Right atrium auricular region (tissue), 2 donors: ENCODE measurements at places on chromosomes 11 and 22. TPM values are rescaled to one million over a fixed set of nuclear protein-coding genes. Genes with fewer than 3 reads are reported as not detected.

Gene HSD17B12
- 108 TPM for total RNA-seq

Gene MFRP
- total RNA-seq = not detected

Gene APOA5
- total RNA-seq = not detected

Gene SERPING1
- 210 TPM for total RNA-seq

Gene TEX12
- total RNA-seq = not detected

Gene USP2
- 38.9 TPM for total RNA-seq

DNA sequence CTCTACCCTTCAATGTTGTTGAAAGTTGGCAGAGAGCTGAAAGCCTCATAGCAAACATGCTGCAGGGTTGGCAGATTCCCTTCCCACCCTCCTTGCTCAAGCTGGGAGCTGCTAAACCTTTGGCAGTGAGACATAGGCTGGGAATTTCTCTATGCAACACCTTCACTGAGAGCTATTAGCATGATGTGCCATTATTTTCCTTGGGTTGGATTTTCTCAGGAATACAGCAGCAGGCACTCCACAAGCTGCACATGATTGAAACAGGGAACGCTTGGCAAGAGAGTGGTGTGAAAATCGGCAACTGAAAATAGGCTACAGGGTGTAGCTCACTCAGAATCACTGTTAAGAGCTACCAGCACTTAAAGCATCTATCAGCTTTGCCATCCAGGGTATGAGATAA lies 9.6 kb upstream of the ALKBH3 start:
- no peaks in the 10 kb centered on the region for H3K36me3 ChIP-seq
- no peak overlapping the region for H3K4me3 ChIP-seq
- no peak for DNase-seq
- H3K4me1 ChIP-seq = no peaks in the 10 kb centered on the region
- H3K27me3 ChIP-seq = no peaks in the 10 kb centered on the region

DNA sequence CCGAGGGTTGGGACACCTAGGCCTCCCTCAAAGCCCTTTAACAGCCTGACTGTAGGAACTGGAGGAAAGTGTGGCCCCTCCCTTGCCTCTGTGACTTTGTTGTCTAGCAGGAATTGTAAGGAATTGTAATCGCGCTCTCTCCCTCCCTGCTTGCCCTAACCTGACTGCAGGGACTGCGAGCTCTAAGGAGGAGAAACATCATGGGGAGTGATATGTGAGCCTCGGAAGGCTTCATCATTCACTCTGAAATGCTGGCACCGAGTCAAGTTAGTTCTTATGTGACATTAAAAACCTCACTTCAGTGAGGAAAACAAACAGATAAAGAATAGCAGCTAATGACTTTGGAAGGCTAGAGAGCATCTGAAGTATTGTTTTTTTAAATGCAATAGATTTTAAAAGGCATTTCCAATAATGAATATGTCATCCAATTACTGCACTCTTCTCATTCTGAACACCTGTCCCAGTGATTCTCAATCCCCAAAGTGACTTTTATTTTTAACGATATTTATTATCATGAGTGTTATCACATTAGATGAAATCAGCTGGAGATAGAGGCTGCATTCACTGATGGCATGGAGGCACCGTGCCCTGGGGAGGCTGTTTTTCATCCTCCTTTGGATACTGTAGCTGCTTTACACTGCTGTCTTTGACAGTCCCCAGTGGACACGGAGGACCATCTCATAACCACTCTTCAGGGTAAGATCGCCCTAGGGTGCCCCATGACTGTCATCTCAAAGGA lies 58.5 kb upstream of the NTM start:
- no peaks in the 10 kb centered on the region for H3K4me1 ChIP-seq
- H3K27ac ChIP-seq = no peak overlapping the region
- H3K4me3 ChIP-seq = no peak overlapping the region
- no peak for DNase-seq

DNA sequence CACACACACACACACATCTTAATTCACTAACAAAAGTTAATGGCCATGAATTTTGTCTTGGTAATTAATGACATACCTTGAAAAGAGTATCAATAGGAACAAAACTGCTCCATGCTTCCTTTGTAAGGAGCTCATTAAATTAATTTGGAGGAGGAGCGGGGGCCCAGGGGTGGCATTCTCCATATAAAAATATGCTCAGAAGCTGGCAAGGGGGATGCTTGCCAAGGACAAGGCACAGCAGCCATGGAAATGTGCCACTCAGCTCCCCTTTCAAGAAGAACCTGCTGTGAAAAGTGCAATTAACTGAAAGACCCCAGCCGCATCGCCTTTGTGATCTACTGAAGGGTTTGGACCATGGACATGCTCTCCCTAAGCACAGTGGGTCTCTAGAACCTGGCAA lies 385.9 kb upstream of the API5 start:
- no peak overlapping the region for H3K27ac ChIP-seq
- no peaks in the 10 kb centered on the region for H3K27me3 ChIP-seq
- DNase-seq = no peak
- no peaks in the 10 kb centered on the region for H3K36me3 ChIP-seq
- no peak overlapping the region for H3K4me3 ChIP-seq
- H3K4me1 ChIP-seq = no peaks in the 10 kb centered on the region

DNA sequence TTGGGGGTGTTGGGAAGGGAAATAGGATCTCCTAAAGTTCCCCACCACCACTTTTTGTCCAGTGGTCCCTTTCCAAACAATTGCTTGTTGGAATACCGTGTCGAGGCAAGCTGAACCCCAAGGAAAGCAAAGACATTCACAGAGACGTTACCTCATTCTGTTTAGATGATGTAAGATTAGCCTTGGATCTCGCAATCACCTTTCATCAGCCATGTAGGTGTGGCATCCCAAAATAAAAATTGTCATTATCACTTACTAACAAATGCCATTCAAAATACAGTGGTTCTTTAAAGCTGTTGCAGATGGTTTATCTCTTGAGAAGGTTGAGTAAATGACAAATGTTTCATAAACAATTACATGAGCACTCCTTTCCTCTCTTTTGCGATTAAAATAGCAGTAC lies 86.5 kb upstream of the SLC25A18 start:
- H3K4me3 ChIP-seq = peak overlapping the region; percentile 23
- no peaks in the 10 kb centered on the region for H3K27me3 ChIP-seq
- peaks cover 9% of the 10 kb centered on the region for H3K4me1 ChIP-seq

- no peak overlapping the region for H3K4me3 ChIP-seq
- H3K36me3 ChIP-seq = no peaks in the 10 kb centered on the region
- no peak overlapping the region for H3K27ac ChIP-seq
- no peaks in the 10 kb centered on the region for H3K27me3 ChIP-seq
- DNase-seq = no peak
Observed at GRCh38 chr11:109937968-109938367, 155.2 kb upstream of the ZC3H12C start.

DNA sequence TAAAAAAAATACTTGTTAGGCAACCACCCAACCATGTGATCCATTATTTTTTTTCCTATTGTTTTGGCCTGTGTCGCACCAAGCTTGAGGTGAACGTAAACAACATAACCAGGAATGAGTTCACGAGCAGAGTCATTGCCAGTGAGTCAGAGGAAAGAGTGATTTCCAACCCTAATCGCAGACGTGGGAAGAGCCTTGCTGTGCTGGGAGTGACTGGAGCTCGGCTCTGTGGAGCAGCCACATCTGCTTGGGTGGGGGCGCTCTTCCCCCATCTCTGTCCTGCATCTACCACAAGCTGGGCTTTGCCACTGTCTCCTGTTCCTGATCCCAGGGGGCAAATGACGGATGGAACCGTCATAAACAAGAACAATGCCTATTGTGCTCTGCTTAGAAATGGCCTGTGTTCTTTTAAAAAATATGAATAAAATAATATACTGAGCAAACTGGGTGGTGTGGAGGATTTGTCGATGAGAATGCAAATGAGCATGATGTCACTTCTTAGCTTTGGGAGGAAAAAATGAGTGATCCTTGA lies 210.0 kb downstream of the KIRREL3 start:
- no peaks in the 10 kb centered on the region for H3K27me3 ChIP-seq
- no peak overlapping the region for H3K4me3 ChIP-seq
- no peaks in the 10 kb centered on the region for H3K4me1 ChIP-seq
- H3K27ac ChIP-seq = no peak overlapping the region
- no peaks in the 10 kb centered on the region for H3K36me3 ChIP-seq

DNA sequence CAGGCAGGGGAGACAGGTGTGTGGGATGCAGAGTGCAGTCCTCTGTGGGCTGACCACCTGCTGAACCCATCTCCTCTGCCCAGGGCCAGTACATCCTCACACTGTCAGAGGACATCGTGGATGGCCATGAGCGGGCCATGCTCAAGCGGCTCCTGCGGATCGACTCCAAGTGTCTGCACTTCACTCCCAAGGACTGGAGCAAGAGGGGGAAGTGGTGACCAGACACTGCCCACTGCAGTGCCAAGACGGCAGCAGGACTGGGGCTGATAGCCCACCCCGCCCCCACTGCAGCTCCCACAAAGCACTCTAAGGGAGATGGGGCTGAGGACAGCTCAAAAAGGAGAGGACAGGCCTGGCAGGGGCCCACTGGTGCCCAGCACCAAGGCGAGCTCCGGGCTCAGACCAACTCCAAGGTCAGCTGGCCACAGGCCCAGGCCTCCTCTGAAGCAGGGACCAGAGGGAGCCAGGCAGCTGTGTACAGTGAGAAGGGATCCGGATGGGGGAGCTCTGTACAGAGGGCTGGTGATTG lies 1.6 kb downstream of the RNASEH2C start:
- no peaks in the 10 kb centered on the region for H3K27me3 ChIP-seq
- H3K4me3 ChIP-seq = no peak overlapping the region
- H3K4me1 ChIP-seq = no peaks in the 10 kb centered on the region
- no peak for DNase-seq
- no peak overlapping the region for H3K27ac ChIP-seq

DNA sequence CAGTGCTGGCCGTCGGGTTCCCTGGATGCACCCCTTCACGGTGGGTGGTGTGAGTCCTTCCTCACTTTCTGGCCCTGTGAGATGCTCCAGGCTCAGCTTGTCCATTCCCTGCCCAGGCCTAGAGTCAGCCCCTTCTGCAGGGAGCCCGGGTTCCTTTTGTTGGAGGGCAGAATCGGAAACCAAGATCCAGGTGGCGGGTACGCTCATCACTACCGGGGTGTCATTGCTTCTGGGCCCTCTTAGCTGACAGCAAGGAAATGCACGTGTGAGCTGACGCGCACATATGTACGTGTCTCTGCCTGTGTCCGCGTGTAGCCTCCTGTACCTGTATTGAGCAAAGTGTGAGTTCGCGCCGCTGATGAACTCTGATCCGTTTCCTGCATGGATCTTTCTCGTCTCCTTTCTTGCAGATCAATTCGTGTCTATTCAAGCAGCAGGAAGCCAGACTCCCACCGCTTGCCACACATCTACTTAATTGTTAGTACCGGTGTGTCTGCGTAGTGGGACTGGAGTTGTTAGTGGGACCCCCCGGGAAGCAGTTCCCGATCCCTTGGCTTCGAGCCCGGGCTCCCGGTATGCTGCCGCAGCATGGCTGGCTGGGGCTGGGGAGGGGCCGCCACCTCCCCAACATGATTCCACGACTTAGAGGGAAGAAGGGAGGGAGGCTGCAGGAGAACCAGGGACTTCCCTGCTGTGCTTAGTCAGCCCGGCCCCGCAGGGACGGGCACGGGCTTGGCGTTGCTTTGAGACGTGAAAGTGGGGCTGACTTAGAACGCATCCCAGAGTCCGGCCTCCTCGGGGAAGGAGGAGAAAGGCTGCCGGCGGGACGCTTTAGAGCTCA lies 35.9 kb upstream of the GRAMD4 start:
- H3K36me3 ChIP-seq = no peaks in the 10 kb centered on the region
- H3K4me3 ChIP-seq = no peak overlapping the region
- DNase-seq = no peak
- no peaks in the 10 kb centered on the region for H3K4me1 ChIP-seq

- H3K27ac ChIP-seq = no peak overlapping the region
- H3K36me3 ChIP-seq = peaks cover 6% of the 10 kb centered on the region
- H3K4me1 ChIP-seq = no peaks in the 10 kb centered on the region
- no peaks in the 10 kb centered on the region for H3K27me3 ChIP-seq
- no peak for DNase-seq
- H3K4me3 ChIP-seq = no peak overlapping the region
Observed at GRCh38 chr22:17796695-17797094, 22.4 kb upstream of the BID start.

GRCh38 chr11:57764566-57764965 lies 3.0 kb downstream of the CTNND1 start:
- no peaks in the 10 kb centered on the region for H3K4me1 ChIP-seq
- DNase-seq = no peak
- H3K4me3 ChIP-seq = peak overlapping the region; percentile 67
- H3K27me3 ChIP-seq = no peaks in the 10 kb centered on the region

DNA sequence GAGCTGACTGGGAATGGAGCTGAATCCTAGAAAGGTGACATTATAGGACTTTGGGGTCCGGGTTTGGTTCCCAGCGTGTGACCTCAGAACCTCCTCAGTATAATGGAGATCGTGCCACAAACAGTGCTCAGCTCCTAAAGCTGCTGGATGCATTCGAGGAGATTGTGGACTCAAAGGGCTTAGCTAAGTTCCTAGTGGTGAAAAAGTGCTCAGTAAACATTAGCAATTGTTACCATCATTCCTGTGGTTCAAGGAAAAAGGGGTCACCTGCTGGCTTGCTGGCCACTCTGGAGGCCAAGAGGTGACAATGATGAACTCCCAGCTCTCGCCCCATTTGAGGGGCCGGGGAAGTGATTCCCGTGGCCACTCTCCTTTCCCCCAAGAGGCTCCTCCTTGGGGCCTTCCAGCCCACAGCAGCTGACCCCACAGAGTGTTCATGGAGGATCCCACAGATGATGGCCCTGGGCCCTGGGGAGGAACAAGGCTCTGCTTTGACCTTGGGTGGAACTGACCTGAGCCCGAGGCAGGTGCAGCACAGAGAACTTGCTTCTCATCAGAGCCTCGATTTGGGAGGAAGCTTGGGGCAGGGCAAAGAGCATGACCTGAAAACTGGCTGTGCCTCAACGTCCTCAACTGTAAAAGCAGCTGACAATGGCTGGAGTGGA lies 40.1 kb downstream of the TRIM29 start:
- H3K36me3 ChIP-seq = no peaks in the 10 kb centered on the region
- DNase-seq = no peak
- H3K27me3 ChIP-seq = no peaks in the 10 kb centered on the region
- H3K4me3 ChIP-seq = no peak overlapping the region
- H3K27ac ChIP-seq = no peak overlapping the region

DNA sequence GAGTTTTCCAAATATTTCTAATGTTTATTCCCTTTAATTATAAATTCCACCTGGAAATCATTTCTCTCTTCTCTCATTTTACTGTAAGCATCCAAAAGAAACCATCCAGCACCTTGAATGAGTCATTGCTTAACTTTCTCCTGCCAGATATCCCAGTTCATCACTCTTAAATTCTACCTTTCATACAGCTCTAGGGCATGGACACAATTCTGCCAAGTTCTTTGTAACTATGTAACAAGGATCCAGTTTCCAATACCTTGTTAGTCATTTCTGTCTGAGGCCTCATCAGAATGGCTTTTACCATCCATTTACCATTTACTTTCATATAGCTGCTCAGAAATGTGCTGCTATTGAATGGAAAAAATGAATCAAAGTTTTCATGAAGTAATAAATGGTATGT lies 455.4 kb upstream of the TENM4 start:
- H3K4me3 ChIP-seq = no peak overlapping the region
- no peak overlapping the region for H3K27ac ChIP-seq
- no peaks in the 10 kb centered on the region for H3K4me1 ChIP-seq
- no peaks in the 10 kb centered on the region for H3K36me3 ChIP-seq
- H3K27me3 ChIP-seq = no peaks in the 10 kb centered on the region
